ENCODE measurements at places on chromosomes 12 and 14.

DNA sequence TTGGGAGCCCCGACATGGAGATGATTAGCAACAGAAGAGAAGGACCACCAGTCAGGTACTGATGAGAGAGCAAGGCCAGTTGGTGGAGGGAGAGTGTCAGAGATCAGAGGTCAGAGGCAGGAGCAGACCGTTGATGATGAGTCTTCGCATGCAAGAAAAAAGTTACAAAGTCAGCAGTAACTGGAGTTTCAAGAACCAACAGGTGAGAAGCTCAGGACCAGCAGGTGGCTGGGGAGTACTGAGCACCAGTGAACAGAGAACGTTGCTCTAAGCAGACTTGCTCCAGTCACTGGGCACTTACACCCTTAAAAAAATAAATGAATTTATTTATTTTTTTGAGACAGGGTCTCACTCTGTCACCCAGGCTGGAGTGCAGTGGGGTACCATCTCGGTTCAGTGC is 44.5 kb upstream of the KCNA1 start:
- DNase-seq, result no peak

DNA sequence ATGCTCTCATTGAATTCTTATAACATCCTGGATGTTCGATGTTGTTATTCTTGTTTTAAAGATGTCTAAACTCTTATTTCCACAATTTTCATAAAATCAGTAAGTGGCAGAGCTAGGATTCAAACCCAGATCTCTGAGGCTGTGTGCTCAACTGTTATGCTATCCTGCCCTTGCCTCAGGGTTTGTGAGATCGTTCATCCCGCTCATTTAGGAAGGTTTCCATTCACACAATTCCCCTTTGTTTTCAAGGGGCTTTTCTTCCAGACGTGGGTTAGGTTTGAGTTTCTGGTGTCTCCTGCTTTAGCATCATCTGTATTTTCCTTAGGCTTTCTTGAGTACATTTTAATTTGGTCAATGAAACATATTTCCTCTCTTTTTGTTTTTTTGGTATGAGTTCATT is 69.3 kb downstream of the APAF1 start:
- no peak for DNase-seq

DNA sequence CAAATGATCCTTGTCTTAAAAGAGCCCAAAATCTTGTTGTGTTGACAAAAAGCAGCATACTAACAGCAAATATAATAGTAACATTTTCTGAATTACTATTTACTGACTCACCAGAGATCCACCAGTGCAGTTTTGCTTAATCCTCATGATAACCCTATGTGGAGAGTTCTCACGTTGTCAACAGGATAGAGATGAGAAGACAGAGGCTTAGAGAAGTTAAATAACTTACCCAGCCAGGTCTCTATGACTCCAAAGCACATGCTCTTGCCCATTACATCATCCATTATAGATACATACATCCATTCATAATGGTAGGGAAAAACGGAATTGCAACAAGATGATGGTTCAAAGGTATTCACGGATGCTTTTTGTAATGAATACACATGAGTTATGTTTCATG is 111.9 kb downstream of the PAX9 start:
- no peak for DNase-seq

DNA sequence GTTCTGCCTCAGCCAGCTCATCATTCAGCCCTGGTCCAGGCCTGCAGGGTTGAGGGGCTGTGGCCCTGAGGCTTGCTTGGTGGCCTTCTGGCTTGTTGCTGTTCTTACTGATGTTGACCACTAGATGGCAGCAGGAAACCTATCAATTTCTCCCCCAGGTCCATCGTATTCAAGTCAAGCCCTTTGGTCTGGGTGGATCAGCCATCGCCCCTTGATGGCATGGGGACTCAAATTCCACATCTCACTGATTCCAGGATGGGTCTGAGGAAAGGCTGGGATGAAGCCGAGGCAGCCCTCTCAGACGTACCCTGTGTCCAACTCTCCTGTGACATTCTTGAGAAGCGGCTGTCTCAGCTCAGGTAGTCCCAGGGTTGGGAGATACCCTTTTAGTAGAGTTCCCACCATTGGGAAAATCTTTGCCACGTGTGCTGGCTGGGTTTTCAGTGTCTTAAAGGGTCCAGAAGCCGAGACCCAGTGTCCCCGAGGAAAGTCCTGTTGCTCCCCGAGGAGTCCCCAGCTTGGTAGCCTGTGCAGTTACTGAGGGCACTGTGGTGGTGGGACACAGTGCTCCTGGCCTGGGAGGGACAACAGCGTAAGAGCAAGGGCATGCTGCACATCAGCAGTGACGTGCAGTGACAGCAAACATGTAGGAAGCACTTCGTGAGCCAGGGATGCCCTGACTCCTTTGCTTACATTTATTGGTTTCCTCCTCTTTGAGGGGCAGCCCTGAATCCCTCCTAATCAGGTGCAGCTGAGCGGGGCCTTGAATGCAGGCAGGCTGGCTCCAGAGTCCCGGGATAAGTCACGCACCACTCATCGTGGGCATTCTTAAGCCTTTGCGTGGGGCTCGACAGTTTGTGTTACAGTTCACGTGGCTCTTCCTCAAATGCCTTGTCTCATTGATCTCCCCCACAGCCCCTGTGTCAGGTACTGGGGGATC is 58.6 kb downstream of the TSPAN9 start:
- DNase-seq, result peak; percentile 93

DNA sequence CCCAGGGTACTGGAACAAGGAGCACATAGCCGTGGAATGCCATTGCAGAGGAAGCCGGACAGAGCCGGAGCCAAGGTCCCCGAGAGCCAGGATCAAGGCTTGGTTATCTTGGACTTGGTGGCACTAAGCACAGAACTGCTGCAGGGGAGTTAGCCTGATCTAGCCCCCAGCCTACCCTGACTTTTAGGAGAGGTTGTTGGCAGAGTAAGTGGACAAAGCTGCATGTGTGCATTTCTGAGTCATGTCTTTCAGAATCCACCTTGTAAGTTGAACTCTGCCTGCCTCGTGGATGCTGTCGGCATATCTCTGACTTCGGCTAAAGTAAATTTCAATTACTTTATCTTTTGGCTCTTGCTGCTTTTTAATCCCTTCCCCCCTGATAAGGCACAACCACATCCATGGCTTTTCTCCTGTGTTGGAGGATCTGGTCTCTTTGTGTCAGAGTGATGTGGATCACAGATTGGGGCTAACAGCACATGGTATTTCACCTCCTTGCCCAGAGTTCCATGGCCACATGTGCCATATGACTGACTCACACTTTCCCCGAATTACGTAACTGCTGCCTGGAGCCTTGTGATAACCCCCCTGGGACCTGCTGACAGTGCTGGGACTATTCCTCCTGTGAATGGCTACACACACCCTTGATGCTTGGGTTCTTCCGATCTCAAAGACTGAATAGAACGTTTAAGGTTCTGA is 240.3 kb downstream of the EMP1 start:
- peak; percentile 52 for DNase-seq

DNA sequence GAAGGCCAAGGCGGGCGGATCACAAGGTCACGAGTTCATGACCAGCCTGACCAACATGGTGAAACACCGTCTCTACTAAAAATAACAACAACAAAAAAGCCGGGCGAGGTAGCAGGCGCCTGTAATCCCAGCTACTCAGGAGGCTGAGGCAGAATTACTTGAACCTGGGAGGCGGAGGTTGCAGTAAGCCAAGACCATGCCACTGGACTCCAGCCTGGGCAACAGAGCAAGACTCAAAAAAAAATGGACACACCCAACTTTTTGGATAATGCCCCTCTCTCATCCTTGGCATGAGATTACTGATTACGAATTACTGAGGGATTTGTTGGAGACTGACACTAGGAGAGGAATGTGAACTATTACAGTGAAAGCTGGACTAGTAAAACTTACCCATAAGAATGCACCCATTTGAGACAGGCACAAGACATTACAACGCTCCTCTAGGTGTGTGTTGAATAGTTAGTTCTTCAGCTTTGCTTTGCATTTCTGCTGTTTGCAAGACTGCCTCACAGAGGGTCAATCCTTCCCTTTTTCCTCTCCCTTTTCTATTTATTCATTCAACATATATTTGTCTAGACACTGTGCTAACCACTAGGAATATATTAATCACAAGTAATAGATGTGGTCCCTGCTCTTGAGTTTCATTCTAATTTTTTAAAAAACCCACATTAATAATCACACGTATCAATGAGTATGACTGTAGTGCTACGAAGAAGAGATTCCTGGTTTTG is 46.0 kb upstream of the OR5AU1 start:
- no peak for DNase-seq

DNA sequence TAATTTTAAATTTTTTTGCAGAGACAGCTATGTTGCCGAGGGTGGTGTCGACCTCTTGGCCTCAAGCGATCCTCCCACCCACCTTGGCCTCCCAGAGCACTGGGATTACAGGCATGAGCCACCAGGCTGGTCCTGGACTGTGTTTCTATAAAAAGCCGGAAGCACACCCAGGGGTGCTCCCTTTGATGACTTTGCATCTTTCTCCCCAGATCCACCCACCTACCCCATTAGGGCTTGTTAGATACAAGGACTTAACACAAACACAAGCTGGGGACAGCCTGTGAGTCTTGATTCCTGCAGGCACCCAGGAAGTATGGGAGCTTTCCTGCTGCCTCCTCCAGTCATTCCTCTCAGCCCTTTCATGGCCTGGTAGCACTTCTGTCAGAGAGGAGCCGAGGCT is 67.0 kb downstream of the MAP1LC3B2 start:
- DNase-seq, result no peak

- no peak for DNase-seq
Observed at GRCh38 chr12:114658002-114658441, 26.0 kb downstream of the TBX3 start.

- DNase-seq, result peak; percentile 21
Observed at GRCh38 chr12:40248585-40249297, 23.9 kb downstream of the LRRK2 start.

DNA sequence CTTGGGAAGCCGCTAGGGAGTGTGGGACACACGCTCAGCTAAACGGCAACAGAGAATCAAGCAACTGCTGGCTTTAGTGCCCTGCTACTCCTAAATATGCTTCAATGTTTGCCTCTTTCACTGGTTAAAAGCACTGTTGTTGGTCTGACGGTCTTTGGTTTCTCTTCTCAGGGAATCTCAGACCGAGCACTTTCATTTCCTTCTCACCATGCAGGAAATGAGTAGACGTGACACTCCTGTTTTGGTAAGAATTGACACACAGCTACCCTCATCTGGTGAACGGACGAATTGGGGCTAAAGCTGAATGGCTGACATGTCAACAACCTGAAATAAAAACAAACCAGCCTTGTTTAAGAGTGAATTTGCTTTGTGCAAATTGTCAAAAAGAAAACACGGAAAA is 57.5 kb upstream of the PIWIL1 start:
- DNase-seq, result no peak

DNA sequence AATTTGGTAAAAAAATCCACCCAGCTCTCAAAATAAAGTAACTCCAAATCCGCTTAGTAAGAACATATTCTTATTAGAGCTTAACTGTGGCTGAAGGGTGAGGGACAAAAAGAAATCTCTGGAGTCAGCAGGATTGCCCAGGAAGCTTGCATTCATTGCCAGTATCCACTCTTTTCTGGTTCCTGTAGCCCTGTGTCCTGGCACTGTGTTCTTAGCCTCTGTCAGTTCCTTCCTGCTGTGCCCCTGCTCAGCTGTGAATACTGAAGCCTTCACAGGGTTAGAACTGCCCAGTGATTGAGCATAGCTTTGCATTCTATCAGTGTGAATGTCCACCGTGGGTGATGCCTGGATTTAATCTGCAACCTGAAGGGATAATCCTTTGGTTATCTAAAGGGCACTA is 266.9 kb upstream of the PELI2 start:
- DNase-seq, result peak; percentile 21

DNA sequence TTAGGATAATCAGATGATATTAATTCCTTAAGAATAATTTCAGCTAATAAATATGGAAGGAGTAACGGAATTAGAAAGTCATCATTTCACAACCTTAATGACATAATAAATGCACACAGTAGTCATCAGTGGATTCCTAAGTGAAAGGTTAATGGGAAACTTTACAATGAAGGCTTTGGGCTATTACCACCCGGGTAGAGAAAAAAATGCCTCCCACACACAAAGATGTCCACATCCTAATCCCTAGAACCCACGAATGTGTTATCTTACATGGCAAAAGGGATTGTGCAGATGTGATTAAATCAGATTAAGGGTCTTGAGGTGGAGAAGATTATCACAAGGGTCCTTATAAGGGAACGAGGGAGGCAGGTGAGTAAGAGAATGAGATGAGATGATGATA is 5.6 kb downstream of the TMED10 start:
- DNase-seq, result peak; percentile 84

Data from NCI-H82 (cell line).